Bladder microvascular endothelial cell (primary cell): ENCODE measurements at places on chromosomes 6 and 20. TPM values are rescaled to one million over a fixed set of nuclear protein-coding genes. Genes with fewer than 3 reads are reported as not detected.

PTK6 gene
- total RNA-seq = 0.13 TPM in 1 of 2 replicates, not detected in the other

SLC4A11 gene
- 1.3 and 28.9 TPM in 2 replicates for total RNA-seq

CDH26 gene
- under 0.01 and 0.31 TPM in 2 replicates for total RNA-seq

CRISP2 gene
- total RNA-seq = not detected in 2 replicates

GRM1 gene
- under 0.01 TPM in 1 of 2 replicates, not detected in the other for total RNA-seq

TMEM200A gene
- total RNA-seq = 0.19 TPM in 1 of 2 replicates, not detected in the other

NEU1 gene
- total RNA-seq = 52.0 and 59.4 TPM in 2 replicates

CRIP3 gene
- total RNA-seq = 0.19 TPM in 1 of 2 replicates, not detected in the other

PCSK2 gene
- not detected in 2 replicates for total RNA-seq

GCNT2 gene
- 6.3 and 43.7 TPM in 2 replicates for total RNA-seq

BPIFB3 gene
- total RNA-seq = not detected in 2 replicates

GJA10 gene
- total RNA-seq = not detected in 2 replicates

NRSN1 gene
- total RNA-seq = not detected in 2 replicates

FAM217A gene
- total RNA-seq = not detected in 2 replicates

WFDC2 gene
- total RNA-seq = not detected in 2 replicates

SEL1L2 gene
- not detected in 2 replicates for total RNA-seq

MLN gene
- total RNA-seq = not detected in 2 replicates
